Hematopoietic multipotent progenitor cell treated with erythropoietin and hydrocortisone succinate and interleukin-3 and kit ligand, for 6 days (in vitro differentiated cells): ENCODE measurements at places on chromosomes 7 and 10.
A peak's percentile ranks its signal among the peaks of the same experiment; 100 is the strongest.

DNA sequence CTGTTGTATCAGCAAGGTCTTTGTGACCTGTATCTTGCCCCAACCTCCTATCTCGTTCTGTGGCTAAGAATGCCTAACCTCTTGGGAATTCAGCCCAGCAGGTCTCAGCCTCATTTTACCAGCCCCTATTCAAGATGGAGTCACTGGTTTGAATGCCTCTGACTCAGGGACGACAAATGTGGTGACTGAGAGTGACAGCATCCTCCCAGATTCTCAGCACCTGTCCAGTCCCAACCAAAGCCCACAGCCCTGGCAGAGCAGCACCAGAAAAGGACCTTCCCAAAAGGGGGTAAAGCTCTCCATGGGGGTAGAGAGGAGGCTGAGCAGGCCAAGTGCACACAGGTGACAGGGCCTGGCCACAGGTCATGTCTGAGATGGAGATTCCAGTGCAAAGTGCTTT is 35.4 kb upstream of the GPAM start:
- no peak for DNase-seq

- DNase-seq, result peak; percentile 19
Measured at GRCh38 chr7:150781103-150781502, 19.1 kb downstream of the TMEM176B start.

DNA sequence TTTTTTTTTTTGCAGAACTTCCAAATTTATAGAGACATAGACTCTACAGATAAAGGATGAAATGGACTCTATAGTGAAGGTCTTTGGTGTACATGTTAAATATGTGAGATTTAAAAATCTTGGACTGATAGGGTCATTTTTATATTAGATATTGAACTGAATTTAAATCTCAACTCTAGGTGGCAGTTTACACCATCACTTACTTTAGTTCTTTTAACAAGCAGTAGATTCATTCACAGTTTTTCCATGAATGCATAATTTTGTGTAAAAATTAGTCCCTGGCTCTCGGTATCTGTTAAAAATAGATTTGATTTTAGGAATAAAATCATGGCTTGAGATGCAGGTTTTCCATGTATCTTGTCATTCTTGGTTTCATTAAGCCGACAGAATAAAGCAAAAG is 31.1 kb upstream of the SNX13 start:
- DNase-seq, result no peak

GRCh38 chr7:2641406-2642393 is 9.9 kb downstream of the TTYH3 start:
- peak; percentile 58 for DNase-seq

- DNase-seq, result no peak
Measured at GRCh38 chr10:33114451-33114952, 156.5 kb upstream of the ITGB1 start.

DNA sequence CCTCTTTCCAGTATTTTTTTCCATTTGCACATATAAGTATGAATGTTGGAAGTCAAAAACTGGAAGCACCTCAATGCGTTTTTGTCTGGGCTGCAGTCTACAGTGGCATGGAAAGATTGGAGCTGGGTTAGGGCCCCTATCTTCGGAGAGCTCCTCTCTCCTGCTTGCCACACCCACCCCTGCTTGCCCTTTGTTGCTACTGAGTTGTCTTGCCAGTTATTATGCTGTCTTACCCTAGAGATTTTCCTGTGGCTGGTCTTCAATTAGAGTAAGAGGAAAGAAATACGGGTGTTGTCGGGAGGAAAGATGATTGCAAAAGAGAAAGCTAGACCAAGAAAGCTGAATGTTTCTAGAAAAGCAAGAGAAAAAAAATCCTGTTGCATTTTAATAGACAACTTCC is 228.9 kb upstream of the CELF2 start:
- DNase-seq, result no peak

GRCh38 chr10:10326116-10326515 is 691.6 kb upstream of the CELF2 start:
- peak; percentile 33 for DNase-seq

DNA sequence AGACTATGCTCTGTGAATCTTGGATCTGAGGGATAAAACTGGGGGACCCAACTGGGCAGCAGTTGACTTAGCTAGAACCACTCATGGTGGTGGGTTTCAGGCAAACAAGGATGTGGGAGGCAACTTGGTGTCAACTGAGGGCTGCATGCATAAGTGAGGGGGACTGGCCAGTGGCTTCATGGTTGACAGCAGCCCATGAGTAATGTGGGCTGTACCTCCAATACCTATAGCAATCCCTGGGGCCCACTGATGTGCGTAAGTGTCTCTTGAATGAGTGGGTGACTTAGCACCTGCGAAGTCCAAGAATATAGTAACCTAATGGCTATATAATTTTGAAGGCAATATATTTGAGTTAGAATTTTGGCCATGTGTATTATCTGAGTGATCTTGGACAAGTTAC is 13.7 kb upstream of the MAP3K8 start:
- DNase-seq, result no peak
